Astrocyte of the hippocampus (primary cell): ENCODE measurements at places on chromosomes 4 and X.

GRCh38 chrX:104315555-104315954 lies 60.8 kb upstream of the ESX1 start:
- peak; percentile 58 for DNase-seq

DNA sequence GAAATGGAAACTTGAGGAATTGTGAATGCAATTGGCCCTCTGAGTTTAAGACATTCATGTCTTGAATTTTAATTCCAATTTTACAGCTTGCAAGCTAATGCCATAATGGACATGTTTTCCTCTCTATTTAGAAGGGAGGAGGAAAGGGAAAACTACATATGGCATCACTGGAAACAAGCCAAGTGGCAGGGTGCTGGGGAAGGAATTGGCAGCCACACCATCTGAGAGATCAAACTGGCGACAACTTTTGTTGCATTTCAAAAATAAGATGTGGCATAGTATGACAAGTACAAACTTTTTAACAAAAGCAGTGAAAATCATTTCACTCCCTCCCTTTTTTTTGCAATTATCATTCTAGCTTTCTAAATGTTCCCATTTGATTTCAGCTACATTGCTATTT lies 615.6 kb downstream of the CENPC start:
- DNase-seq = no peak

- peak; percentile 47 for DNase-seq
Observed at GRCh38 chr4:55554453-55555030, 7.8 kb upstream of the CLOCK start.

DNA sequence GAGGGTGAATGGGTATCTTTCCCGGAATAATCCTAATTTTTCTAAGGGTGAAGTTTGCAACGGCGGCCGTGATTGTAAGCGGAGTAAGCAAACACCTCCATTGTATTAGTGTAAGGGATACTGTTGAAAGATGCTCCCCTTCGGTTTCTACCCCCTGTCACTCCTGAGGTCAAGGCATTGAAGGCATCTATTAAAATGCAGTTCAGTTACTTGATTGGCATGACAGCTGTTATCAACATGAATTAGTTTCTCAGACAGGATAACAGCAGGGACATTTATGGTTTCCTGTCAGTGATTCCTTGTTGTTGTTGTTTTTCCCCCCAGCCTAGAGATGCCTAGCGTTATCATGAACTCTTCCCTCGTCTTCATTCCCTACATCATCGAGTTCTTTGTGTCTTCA lies 552 bp downstream of the SLC25A14 start:
- DNase-seq = no peak

DNA sequence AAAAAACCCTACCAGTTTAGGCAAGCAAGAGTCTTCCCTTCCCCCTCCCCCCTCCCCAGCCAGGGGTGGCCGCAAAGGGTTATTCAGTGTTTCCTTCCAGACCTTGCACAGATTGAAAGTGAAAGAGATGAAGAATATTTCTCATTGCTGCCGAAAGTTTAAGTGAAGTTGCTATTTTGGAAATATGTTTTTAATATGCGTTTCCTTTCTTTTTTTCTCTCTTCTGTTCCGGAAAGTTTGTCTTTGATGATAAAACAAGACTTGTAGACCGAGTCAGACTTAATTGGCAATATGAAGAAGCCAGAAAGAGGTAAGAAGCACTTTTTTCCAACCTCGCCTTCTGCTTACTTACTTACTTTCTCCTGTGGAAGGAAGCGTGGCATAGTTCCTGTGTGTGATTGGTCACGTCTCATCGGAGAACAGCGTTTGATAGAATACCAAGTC lies 58.5 kb upstream of the CLCN4 start:
- no peak for DNase-seq

DNA sequence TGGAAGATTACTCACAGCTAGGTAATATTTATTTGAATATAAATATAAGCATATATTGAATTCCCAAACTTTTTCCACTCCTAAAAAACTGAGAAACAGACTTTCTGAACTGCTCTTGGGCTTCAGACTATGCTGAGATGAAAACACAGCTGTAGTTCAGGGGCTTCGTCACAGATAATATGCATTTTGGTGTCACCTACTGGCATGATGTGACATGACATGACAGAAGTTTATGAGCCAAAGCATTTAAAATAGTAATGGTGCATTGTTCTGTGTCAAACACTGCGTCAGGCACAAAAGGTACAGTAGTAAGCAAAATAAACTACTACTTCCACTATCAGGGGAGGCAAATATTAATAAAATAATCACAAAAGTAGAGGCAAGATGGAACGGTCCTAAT lies 171.3 kb downstream of the BTC start:
- peak; percentile 33 for DNase-seq

- DNase-seq = peak; percentile 82
Observed at GRCh38 chrX:48508400-48509244, at the start of gene PORCN. Gene PORCN, plus strand, starts transcription at chrX:48508992. Its CDS starts 829 bp downstream, at chrX:48509821.
